ENCODE measurements at places on chromosomes 5 and 9. TPM values are rescaled to one million over a fixed set of nuclear protein-coding genes. Genes with fewer than 3 reads are reported as not detected.

GRCh38 chr5:174281855-174282254 is 236.3 kb downstream of the NSG2 start:
- no peak for DNase-seq

GARIN3 gene
- total RNA-seq: not detected

SVEP1 gene
- 1.3 TPM for total RNA-seq

GRCh38 chr5:7412409-7412808 is 16.5 kb downstream of the ADCY2 start:
- no peak for DNase-seq

- peak; percentile 51 for DNase-seq
Measured at GRCh38 chr9:136399176-136400037, 563 bp downstream of the SNAPC4 start.

KCNV2 gene
- total RNA-seq: not detected

Measured in Daoy (cell line).